ENCODE measurements at places on chromosomes 5 and 9.

DNA sequence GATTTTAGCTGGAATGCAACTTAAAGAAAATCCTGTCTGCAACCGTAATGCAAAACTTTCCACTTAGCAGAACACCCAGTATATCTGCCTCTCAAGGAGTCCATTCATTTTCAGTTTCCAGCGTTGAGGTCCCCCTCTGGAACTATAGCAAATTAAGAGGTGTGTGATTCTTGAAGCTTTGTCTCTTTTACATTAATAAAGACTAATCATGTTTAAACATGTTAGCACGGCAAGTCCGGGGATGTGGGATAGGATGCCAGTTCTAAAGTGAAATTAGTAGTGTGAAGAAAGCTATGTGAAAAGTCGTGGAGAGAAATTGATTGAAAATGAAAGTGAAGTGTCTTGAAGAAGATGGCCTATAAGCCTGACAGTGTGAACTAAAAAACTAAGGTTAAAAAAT lies 429.1 kb downstream of the NR2F1-AS1 start:
- no peak for DNase-seq

GRCh38 chr5:42974536-42974935 lies 65.6 kb downstream of the ANXA2R start:
- DNase-seq: no peak

DNA sequence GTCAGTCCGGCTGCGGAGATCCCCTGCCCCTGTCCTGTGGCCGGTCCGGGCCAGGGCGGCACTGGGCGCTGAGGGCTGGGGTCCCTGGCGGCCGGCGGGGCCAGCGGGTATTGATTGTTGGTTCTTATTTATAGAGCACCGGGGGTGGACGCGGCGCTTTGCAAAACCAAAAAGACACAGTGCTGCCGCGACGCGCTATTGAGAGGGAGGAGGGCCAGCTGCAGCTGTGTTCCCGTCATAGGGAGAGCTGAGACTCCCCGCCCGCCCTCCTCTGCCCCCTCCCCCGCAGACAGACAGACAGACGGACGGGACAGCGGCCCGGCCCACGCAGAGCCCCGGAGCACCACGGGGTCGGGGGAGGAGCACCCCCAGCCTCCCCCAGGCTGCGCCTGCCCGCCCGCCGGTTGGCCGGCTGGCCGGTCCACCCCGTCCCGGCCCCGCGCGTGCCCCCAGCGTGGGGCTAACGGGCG lies 2.5 kb downstream of the LRRC26 start:
- DNase-seq: no peak

GRCh38 chr5:126865299-126865698 lies 88.4 kb downstream of the LMNB1 start:
- DNase-seq: no peak

DNA sequence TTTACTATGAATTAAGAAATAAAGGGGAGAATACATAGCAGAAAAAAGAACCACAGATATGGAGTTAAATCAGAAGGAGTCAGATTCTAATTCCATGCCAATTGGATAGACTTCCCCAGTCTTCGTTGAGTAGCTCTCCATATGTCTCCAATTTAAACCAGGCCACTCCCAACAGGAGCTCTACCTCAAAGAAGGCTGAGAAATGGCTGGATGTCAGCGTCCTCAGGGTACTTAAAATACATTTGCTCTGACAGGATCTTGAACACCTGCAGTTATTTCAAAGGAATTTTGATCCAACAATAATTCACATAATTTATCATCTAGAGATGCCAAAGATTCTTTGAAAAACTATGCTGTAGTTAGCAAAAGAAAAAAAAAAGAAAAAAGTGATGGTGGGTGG lies 133.9 kb upstream of the FBN2 start:
- DNase-seq: no peak

- no peak for DNase-seq
These were observed 31.9 kb upstream of the NPR3 start for GRCh38 chr5:32679218-32679617.

- DNase-seq: no peak
These were observed 163.2 kb upstream of the KLF9 start for GRCh38 chr9:70577671-70578070.

- DNase-seq: no peak
These were observed 471.8 kb downstream of the KIF4B start for GRCh38 chr5:155485386-155485785.

- no peak for DNase-seq
These were observed 15.1 kb upstream of the CSNK1G3 start for GRCh38 chr5:123496892-123497291.

- no peak for DNase-seq
These were observed 930 bp downstream of the PRLR start for GRCh38 chr5:35229076-35230037.

- no peak for DNase-seq
These were observed 167.9 kb upstream of the FREM1 start for GRCh38 chr9:15077946-15078729.

DNA sequence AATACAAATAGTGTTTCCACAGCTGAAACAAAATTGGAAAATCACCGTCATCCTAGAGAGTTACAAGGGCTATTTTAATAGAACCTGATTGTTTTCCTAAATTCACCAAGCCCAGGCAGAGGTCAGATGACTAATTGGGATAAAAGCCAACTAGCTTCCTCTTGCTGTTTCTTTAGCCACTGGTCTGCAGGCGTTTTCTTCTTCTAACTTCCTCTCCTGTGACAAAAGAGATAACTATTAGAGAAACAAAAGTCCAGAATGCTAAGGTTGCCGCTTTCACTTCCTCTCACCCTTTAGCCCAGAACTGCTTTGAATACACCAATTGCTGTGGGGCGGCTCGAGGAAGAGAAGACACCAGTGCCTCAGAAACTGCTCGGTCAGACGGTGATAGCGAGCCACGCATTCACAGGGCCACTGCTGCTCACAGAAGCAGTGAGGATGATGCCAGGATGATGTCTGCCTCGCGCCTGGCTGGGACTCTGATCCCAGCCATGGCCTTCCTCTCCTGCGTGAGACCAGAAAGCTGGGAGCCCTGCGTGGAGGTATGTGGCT lies at the start of gene TLR4:
TSS of gene TLR4 (plus strand) at position 380 of the 552 bp plus-strand sequence. CDS start at position 450, 70 bp downstream.
- DNase-seq: peak; percentile 45

DNA sequence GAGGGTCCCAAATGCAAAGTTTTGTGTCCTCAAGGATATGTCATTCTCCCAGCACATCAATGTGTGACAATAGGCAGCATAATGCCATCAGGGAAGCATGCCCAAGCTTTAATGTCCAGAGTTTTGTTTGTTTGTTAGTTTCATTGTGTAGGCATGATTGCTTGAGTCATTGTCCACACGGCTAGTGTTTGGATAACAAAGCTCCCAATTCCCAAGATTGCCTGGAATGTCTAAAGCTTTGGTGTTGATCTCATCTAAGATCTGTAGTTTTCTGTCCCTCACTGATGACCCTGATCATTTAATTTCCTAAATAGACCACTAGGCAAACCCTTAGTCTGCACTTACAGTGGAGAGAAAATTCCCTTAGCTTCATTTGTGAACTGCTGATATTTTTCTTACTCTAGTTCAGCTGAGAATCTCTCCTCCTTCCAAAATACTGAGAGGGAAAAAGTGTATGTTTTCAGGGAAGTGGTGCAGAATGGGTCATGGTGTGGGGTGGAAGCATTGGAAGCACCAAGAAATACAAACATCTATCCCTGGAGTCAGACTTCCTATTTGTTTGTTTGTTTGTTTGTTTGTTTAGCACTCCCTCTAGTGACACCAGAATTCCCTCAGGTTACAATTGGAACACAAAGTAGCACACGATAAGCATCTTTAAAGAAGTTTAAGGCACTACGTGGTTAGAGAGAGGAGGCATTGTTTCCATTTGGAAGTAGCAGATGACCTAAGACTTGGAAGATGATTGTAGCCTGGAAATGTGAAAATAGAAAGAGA lies 127.1 kb downstream of the PRDM6 start:
- no peak for DNase-seq

DNA sequence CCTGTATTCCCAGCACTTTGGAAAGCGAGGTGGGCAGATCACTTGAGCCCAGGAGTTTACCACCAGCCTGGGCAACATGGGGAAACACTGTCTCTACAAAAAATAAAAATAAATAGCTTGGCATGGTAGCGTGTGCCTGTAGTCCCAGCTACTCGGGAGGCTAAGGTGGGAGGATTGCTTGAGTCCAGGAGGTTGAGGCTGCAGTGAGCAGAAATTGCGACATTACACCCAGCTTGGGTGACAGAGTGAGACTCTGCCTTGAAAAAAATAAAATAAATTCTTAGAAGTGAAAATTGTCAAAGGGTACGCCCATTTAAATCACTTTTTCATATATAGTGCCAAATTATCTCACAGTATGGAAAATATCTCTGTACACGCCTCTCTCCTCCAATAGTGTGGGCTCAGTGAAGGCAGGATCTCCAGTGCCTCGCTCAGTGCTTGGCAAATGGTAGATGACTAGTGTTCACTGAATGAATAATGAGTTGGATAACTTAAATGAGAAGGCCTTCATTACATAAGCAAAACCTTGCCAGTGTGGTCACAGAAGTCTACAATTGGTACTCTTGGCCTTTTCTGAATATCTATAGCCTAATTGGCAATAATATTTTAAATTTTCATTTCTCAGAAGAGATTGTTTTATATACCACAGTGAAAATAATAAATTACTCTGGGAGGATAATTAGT lies 9.4 kb upstream of the CCL28 start:
- no peak for DNase-seq

DNA sequence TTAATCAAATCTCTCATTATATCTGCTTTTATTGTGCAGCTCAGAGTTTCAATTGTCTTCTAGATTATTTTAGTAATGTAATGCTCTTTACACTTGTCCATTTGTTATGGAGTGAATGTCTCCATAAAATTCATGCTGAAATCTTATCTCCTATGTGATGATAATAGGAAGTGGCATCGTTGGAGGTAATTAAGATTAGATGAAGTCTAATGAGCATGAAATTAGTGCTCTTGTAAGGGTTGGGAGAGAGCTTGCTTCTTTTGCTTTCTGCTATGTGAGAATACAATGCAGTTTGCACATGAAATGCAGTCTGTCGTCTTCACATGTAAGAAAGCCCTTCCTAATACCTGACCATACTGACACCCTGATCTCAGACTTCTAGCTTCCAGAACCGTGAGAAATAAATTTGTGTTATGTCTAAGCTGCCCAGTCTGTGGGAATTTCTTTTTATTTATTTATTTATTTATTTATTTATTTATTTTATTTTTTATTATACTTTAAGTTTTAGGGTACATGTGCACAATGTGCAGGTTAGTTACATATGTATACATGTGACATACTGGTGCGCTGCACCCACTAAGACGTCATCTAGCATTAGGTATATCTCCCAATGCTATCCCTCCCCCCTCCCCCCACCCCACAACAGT lies 1399.2 kb upstream of the CDH6 start:
- DNase-seq: no peak

GRCh38 chr9:100216178-100216787 lies 117.2 kb downstream of the INVS start:
- DNase-seq: peak; percentile 53

DNA sequence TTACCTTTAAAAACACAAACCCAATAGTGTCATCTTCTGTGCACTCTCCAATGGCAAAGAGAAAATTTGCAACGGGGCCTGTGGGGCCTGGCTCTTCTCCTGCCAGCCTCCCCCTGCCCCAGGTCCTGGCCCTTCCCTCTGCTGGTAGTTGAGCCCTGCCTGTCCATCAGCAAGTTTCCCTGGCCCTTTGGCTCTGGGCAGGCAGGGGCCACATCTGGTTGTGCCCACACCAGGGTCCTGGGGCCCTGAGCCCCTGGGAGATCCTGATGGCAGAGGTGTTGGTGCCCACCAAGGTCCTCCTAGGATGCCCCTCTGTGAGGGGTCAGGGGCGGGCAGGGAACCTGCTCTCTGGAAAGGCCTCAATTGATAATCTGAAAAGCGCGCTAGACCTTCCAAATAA lies 157.3 kb downstream of the DAB2IP start:
- DNase-seq: no peak

DNA sequence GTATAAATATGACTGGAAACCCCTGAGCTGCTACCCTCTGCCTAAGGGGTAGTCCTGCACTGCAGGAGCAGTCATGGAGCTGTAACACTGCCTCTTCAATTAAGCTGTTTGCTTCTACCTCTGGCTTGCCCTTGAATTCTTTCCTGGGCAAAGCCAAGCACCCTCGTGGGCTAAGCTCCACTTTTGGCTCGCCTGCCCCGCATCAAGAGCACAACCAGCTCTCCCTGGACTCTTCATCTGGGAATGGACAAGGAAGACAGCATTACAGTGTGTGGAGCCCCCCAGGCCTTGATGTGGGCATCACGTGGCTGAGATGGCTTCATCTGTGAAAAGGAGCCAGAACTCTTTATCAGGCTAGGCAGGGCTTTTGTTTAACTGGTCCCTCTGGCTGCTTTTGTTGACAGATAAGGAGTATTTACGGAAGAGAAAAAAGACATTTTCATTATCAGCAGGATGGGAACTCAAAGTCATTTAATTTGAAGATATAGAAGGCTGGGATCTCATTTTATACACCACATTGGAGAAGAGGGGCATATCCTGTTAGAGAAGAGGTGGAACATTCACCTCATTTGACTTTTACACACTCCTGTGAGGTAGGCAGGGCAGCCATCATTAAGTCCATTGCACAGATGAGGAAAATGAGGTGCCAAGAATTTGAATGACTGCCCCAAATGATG lies 137.8 kb downstream of the SEMA6A start:
- no peak for DNase-seq

GRCh38 chr9:133133681-133134387 lies 12.8 kb upstream of the RALGDS start:
- DNase-seq: peak; percentile 78

DNA sequence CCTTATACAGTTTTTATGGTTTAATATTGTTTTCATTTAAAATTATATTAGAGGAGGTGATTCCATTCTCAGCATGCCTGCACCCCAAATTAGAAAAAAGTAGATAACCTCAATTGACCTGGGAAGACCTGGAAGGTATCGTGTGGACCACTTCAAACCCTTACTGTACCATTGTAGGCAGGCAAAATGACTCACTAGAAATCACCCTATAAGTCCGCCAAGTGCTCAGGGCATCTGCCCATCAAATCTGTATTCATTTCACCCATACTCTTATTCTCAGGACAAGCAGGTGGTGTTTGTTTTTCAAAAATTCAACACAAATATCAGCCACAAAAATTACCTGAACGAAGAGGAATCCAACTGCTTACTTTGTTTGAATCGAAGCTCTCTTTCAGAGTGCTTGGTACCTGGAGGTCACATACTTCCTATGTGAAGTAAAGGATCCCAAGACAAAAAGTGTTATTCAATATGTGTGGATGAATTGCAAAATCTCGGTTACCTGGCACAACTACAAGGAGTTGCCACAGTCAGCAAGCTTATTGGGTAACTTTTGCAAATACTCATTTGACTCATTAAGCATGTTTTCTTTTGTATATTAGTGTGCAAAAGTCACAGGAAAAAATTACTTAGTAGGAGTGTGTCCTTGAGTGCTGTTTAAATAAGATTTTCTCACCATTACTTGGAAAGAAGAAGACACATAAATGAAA lies 216.2 kb downstream of the ENC1 start:
- DNase-seq: no peak

DNA sequence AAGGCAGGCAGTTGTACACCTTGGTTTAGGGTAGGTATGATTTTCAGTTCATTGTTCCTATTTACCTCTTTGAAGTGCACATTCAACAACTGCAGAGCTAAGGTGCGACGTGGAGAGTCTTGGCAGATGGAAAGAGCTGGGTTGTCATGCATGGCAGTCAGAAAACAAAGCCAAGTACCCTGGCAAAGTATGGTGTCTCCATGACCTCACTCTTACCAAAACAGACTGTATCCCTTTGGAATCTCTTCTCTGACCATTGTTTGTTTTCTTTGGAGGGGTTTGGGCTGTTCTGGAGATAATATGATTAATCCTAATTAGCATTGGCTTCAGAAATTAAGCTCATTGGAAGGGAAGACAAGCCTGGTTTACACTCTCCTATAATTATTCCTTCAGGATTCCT lies 665.7 kb downstream of the DNAH5 start:
- DNase-seq: no peak

Measured in GM12864 (cell line).